BJ (cell line): ENCODE measurements at places on chromosomes 7 and 10. TPM values are rescaled to one million over a fixed set of nuclear protein-coding genes. Genes with fewer than 3 reads are reported as not detected.

- peak; percentile 75 for DNase-seq
Observed at GRCh38 chr7:17516771-17517170, 218.3 kb downstream of the AHR start.

The BUD31 gene
- polyA plus RNA-seq: 85.2 and 92.9 TPM in 2 replicates

DNA sequence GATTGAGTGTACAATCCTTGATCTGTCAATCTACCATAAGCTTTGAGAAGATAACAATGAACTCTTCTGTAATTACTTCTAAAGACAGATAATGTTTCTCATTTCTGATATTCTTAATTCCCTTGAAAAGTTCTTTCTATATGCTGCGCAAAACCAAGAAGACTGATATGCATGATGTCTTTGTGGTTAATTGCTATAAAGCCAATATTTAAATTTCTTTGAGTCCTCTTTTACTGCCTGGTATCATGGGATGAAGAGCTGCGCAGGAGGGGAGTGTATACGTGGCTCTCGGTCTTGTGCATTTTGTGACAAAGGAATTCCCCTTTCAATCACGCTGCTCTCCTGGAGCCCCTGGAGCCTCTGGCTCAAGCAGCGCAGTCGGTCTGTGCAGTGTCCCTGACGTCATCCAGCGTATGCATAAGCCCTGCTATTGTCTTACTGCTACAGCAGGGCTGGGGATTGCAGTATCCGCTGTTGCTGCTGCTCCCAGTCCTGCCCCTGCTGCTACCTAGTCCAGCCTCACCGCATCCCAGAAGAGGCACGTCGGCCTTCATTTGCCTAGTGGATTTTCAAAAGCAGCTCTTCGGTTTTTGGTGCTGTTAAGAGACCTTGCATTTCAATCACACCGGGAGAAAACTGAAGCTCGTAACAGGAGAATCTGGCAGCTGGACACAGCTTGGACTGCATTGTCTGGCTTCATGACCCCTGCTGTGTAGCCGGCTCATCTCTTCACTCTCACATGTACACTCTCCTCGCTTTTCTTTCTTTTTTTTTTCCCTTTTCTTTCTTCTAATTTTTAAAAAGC lies 66.7 kb downstream of the ST7 start:
- peak; percentile 28 for DNase-seq

The SLC16A12 gene
- 0.02 and 0.06 TPM in 2 replicates for polyA plus RNA-seq

DNA sequence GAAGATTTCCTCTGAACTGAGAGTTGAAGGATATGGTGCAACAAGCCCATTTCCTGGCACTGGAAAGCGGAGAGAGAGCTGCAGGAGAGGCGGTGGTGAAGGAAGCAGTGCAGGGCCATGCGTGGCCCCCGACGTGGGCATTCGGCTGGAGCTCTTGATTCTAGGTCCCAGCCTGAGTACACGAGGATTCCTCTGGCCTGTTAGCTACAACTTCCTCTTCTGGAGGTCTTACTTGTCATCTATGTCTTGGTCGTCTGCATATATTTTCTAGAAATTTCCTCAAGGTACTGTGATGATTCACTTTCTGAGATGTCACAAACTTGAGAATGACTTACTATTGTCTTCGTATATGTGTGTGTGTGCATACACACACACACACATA lies 59.2 kb upstream of the JAZF1 start:
- DNase-seq: no peak

DNA sequence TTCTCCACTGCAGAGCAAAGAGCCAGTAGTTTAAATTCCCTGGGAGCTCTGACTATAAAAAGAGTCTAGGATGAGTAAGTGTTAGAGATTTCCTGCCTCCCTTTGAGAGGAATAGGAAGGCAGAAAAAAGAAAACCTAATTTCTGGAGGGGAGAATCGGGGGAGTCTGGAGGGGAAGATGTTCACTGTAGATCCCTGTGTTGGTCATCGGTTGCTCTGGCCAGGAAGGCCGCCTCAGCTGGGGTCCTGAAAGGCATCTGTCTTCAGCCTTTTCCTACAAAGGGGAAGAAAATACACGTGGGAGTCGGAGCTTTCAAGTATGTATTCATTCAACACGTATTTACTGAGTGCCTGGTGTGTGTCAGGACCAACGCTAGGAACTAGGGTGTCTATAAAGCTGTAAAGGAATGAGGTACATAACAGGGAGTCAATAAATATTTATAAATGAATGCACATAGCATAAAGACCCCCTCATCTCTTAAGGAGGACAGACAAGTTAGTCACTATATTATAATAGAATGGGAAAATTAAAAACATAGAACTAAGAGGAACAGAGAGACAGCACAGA lies 101.1 kb downstream of the ICA1 start:
- DNase-seq: no peak

The CLCN1 gene
- not detected in 2 replicates for polyA plus RNA-seq

DNA sequence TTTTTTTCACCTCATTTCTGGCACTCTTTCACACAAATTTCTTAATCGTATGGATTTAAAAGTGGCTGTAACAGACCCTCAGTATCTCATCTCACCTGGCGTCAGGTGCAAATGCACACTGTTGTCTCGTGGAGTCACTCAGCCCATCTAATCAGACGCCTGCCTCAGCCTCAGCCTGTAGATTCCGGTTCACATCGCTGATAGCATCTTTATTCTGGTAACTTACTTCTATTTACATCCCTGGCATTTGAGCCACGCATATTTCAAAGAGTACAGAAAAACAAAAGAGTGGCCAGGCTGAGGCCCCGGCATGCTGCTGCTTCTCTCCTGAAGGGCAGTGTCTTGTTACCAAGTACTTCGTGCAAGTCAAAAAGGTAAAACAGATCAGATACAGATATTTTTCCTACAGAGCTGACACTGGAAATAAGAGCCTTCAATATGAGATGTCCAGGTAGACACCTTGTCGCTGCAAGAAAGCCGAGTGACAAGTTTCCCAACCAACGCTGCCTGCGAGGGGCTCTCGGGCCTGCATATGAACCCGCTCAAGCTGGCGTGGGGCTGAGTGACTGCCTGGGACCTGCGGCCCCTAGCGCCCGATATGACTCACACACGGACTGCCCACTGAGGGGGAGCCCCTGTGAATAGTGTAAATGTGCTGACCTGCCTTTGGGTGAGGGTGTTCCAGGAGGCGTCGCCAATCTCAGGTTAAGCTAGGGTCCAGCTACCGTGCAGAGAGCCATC lies 4.3 kb downstream of the VIPR2 start:
- no peak for DNase-seq

GRCh38 chr7:38122501-38122900 lies 55.5 kb upstream of the STARD3NL start:
- no peak for DNase-seq

DNA sequence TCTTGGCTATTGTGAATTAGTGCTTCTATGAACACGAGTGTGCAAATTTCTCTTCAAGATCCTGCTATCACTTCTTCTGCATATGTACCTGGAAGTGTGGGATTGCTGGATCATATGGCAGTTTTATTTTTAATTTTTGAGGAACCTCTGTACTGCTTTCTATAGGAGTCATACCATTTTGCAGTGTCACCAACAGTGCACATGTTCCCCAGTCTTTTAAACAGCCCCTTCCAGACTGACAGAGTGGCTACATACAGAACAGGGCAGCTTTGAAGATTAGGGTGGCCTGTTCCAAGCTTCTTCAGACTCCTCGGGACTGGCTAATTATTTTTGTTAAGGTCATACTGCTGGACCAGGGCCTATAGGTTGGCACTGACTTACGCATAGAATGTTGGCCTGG lies 82.9 kb downstream of the AUTS2 start:
- DNase-seq: no peak

GRCh38 chr10:23694446-23694920 lies 255.6 kb downstream of the OTUD1 start:
- no peak for DNase-seq

DNA sequence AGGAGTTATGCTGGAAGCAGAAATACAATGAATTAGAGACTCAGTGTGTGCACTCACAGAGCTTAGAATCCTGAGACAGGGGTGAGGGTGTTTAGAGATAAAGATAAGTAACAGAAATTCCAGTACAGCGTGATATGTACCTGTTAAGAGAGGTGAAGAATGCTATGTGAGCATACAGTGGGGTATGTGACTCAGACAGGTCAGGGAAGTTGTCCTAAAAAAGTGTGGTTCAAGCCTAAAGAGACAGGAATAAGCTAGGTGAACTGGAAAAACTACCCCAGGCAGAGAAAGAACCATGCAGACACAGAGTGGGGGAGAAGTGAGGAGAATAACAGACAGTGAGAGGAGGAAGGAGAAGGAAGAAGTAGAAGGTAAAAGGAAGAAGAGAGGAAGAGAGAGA lies 8.6 kb downstream of the SMIM30 start:
- no peak for DNase-seq

DNA sequence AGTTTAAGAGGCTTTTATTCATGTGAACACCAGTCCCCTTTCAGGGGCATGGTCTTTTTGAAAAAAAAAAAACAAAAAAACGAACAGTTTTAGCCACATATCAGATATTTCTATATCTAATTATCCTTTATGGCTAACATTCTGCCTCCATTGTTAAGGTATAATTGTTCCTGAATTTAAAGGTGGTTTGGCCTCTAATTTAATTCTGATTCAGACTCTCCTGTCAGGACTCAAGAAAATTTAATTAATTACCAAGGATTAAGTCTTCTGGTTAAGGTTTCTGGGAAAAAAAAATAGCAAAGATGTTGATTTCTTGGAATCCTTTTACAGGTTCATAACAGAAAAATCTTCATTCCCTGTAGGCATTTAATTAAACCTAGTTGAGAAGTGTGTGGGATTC lies 27.4 kb downstream of the COL1A2 start:
- no peak for DNase-seq

DNA sequence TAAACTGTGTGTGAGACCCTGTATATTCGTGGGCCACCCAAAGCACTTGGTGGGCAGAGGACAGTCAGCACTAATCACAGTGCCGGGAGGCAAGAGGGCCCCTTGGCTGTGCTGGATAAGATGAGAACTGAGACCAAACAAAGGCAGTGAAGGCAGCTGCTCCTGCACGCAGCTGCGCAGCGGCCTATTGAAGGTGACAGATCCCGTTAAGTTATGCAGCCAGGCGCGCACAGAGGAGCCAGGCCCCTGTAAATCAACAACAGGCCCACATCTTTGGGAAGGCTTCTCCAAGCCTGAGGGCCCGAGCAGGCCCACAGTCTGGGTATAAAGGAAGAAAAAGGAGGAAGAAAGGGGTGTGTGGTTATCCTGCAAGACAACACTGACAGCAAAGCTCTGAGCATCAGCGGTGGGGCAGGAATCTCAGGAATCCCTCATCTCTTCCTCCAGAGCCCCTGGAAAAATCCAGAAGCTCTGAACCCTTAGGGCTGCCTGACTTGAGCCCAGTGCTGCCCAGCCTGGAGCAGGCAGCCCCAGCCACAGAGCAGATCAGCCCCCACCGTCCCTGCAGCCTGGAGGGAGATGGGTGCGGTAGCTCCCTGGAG lies 154.2 kb downstream of the ARHGAP12 start:
- DNase-seq: no peak

The DLX5 gene
- polyA plus RNA-seq: 0.09 TPM in 1 of 2 replicates, not detected in the other

The EPHA1 gene
- 0.05 TPM in 1 of 2 replicates, not detected in the other for polyA plus RNA-seq

- DNase-seq: no peak
Observed at GRCh38 chr10:8105932-8106331, 51.4 kb downstream of the GATA3 start.

DNA sequence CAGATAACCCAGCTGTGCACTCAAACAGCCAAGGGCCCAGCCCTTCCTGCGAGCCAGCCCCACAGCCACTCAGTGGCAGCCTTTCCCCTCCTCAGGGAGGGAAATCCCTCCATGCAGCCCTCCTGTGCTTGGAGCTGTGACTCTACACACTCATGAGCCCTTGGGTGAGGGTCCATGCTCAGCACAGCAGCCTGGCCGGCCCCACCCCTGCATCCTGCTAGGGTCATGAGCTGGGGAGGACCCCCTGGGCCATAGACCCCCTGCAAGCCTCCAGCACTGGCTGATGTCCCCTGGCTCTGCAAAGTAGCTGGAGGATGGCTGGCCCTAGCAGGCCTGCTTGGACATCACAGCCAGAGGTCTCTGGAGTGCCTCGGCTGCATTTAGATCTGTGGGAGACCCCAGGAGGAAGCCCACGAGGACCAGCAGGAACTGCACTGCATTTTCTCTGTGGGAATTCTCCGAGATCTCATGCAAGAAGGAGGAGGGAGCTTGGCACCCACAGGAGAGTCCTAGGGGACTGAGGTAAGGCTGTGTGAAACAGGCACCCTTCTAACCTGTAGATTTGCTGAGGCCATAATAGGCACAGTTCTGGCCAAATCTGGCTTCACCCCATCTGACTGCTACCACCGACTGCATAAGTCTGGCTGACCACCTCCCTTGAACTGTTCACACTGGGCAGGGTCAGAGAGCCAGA lies 17.4 kb downstream of the TMEM273 start:
- no peak for DNase-seq

The ZPBP gene
- not detected in 2 replicates for polyA plus RNA-seq

DNA sequence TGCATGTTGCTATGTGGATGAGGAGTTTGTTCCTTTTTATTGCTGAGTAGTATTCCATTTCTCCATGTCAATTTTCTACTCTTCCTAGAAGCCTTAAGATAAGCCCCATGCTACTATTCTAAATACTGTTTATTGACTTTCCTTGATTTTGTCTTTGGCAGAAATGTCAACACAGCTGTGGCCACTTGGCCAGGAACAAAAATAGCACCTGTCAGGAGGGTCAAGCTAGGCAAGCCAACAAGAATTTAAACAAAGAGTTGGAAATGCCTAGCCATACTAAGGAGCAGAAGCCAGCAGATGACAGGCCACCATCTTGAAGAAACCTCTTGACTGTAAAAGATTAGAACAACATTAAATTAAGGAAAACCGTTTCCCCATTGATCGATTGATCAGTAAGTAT lies 34.7 kb downstream of the JAZF1 start:
- no peak for DNase-seq

The ARHGAP22 gene
- polyA plus RNA-seq: 6.4 and 7.2 TPM in 2 replicates

The LBX1 gene
- not detected in 2 replicates for polyA plus RNA-seq

GRCh38 chr7:50771120-50772002 lies 11.3 kb downstream of the GRB10 start:
- DNase-seq: no peak

DNA sequence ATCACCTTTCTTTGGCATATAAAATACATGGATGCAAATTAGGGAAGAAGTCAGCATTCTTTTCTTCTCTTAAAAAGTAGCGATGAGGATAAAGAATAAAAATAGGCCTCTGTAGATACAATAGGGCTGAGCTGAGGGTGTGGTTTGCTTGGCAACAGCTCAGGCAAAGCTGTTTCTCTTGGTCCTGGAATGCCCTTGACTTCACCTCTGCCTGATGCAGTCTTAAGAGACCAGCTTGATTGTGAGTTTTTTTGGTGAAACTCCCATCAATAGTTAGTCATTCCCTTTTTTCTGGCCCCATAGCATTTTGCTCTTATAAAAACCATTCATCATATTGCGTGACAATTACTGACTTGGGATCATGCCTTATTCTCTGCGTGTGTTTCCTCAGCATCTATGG lies 42.1 kb upstream of the MKLN1 start:
- DNase-seq: no peak

DNA sequence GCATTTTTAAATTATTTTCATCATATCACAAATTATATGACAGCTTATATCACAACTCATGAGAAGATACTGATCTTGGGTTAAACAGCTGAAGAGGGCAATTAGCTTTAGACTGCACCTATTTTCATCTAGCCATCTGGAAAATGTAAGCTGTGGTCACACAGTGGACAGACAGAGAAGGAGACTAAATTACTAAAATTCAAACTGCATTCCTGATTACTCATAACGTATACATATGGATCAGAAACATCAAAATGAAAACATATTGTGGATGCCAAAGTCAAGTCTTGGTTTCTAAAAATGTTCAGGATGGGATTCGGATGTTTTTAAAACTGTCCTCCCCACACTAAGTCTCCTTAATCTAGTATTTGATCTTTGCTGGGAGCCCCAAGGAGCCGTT lies 6.6 kb downstream of the BBIP1 start:
- DNase-seq: no peak

The APBB1IP gene
- 4.3 and 5.6 TPM in 2 replicates for polyA plus RNA-seq

GRCh38 chr7:142313528-142313927 lies 55.7 kb upstream of the PRSS58 start:
- no peak for DNase-seq

GRCh38 chr10:119205894-119206602 lies 1.3 kb upstream of the GRK5 start:
- DNase-seq: no peak
